T-helper 2 cell (primary cell): ENCODE measurements at places on chromosomes 3 and 15.

- no peak for DNase-seq
Measured at GRCh38 chr3:66692042-66692765, 191.4 kb upstream of the LRIG1 start.

GRCh38 chr15:78615151-78615589 lies 5.6 kb downstream of the CHRNA3 start:
- no peak for DNase-seq

- DNase-seq, result no peak
Measured at GRCh38 chr3:105647047-105647446, 221.8 kb downstream of the CBLB start.

- no peak for DNase-seq
Measured at GRCh38 chr3:129556358-129556695, 13.4 kb downstream of the H1-8 start.

DNA sequence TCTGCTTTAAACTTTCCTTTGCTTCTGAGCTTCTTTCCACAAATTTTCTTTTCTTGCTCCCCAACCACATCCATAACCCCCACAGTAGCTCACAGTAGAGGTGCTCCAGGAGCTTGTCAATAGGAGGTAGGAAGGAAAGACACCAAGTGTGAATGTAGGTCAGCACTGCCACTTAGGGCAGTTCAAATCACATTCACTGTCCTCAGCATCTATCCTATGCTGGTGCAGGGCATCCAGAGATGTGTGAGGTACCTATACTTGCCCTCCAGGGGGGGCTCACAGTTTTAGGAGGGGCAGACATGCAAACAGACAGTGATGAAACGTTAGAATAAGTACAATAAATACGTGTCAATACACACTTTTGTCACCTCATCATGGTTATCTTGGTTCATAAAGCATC lies 1.5 kb upstream of the SPSB4 start:
- no peak for DNase-seq

- DNase-seq, result no peak
Measured at GRCh38 chr3:28326458-28326926, 22.0 kb upstream of the ZCWPW2 start.

- DNase-seq, result no peak
Measured at GRCh38 chr3:131326307-131326706, 55.3 kb upstream of the NUDT16 start.

DNA sequence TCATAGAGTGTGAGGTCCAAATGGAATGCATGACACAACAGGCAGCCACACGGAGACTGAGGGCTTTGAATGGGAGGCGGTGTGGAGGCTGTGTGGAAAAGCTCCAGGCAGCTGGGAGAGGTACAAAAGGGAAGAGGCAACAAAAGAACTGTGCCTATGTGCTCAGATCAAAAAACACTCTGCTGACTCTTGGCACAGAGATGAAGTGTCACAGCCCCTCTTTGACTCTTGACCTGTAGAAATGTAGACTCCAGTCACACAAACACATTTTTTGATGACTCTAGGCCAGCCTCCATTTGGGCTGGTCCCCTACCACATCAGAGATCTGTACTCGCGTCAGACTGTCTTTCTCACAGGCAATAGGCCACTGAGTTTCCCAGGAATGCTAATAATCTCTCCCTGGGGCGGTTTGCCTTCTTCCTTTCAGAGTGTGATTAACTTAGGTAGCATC lies 456.0 kb downstream of the TUSC7 start:
- no peak for DNase-seq

- no peak for DNase-seq
Measured at GRCh38 chr3:14452740-14453710, 50.6 kb downstream of the SLC6A6 start.

GRCh38 chr3:157865352-157866000 lies 240.7 kb downstream of the SHOX2 start:
- DNase-seq, result peak; percentile 51
